ENCODE measurements at places on chromosomes 2 and 18.

- no peak for DNase-seq
Observed at GRCh38 chr2:194380011-194380410, 1277.0 kb upstream of the SLC39A10 start.

- no peak for DNase-seq
Observed at GRCh38 chr2:88011011-88011410, 5.3 kb downstream of the RNU2-63P start.

DNA sequence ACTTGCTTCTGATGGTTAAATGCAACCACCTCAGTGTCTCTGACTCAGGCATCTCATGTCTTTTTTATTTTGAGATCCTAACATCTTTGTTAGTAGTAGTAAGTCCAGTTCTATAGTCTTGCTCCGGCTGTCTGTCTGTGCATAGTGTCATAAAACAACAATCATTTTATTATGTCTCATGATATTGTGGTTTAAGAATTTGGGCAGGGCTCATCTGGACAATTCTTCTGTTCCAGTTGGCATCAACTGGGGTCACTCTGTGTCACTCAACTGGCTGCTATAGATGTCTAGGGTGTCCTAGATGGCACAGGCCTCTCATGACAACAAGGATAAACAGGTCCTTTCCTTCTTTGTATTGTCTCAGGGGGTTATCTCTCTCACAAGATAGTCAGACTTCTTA, 299.6 kb upstream of the ZNF521 start:
- DNase-seq, result no peak

GRCh38 chr18:64851726-64852125, 702.8 kb upstream of the LINC00305 start:
- no peak for DNase-seq

DNA sequence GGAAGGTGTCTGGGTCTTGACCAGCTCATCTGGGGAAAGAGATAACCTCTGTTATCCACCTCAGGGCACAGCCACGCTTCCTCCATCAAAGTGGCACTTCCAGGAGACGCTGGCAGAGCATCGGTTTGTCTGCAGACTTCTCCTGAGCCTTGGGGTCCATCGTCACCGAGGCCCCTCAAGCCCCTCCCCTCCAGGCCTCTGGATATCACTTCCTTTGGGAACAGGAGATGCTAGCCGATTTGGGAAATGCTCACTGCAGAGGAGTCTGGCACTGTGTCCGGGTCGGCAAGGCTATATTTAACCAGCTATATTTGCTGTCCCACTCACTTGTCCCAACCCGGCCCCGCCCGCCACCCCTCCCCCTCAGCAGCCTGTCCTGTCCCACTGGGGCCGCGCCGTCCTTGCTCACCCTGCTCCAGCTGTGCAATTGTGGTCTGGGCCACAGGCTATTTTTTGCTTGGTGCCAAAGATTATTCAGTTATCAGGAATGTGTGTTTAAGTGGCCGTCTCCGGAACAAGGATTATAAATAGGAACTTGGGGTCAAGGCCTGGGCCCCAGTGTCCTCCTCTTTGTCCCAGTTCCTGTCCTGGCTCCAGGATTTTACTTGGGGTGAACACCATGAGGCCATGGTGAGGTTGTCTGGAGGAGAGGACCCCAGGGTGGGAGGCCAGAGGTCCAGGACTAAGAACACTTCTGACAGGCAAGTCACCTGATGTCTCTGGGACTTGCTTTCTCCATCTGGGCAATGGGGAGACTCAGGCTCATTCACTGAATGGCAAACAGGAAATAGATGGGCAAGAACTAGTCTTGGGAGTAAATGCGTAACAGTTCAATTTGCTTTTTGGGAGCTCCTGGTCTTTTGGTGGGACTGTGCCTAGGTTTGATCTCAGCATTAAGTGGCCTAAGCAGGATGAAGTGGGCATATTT, 263.6 kb downstream of the DYSF start:
- DNase-seq, result no peak

DNA sequence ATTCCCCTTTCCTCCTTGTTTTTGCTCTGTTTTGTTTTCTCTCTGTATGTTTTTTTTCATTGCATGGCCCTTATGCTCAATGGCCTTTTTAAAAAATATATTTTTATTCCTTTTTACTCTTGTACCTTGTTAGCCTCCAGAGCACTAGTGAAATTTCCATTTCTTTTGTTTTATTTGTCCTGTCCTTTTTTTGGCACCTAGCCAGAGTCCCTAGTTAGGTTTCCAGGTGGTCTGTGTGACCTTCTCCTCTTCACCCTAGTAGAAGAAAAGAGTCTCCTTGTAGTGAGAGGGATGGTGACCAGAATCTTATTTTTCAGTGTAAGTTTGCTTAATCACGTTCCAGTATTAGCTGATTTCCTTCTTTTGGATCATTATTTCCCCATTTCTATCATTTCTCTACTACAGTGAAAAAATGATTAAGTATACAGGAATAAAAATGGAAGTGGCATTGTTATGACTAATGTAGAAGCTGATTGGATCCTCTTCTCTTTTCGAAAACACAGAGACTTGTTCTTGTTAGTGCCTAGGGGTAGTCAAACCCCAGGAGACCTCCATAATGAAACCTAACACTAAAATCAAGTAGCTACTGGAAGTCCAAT, 65.9 kb downstream of the NBEAL1 start:
- DNase-seq, result no peak

DNA sequence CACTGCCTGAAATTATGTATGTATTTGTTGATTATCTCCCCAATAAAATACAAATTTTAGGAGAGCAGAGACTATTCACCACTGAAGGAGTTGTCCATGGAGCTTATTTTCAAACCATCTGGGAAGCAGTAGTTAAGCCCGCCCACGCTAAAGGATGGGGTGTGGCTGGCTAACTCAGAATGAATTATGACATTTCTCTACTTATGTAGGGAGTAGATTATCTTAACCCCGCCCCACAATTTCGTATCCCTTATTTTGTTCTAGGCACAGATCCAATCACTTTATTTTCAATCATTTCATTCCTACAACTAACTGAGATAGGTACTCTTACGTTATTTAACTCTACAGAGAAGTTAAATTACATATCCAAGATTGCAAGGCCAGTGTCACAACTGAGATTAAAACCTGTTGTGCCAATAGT, 1.4 kb upstream of the LAPTM4A start:
- no peak for DNase-seq

DNA sequence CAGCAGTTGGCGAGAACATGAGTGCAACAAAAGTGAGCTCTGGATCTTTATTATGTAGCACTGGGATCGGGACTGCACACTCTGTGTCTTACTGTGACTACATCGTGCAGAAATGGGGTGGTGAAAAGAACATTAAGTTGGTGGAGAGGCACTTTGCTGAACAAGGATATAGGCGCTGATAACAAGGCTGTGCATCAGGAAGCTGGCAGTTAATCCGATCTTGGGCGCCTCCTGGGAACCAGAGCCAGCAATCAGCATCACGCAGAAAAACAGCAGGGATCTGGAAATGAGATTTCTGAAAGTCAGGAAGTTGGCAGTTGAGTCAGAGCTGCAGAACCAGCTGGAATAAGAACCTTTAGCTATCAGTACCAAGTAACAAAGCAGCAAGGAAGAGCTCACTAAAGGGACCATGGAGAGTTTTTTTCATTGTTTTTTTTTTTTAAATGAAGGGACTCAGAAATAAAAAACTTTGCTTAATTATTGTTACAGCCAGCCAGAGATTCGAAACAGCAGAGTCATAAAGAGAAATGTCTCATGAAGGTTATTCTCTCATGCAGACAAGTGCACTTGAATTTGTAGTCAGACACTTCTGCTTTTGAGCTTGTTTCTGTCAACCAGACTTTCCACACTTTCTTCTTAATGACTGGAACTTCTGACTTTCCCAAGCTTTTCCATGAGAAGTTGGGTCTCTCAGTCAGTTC, 22.8 kb upstream of the MYO3B start:
- DNase-seq, result peak; percentile 66

- DNase-seq, result no peak
Observed at GRCh38 chr18:44679914-44680272, 795 bp upstream of the SETBP1 start.

- peak; percentile 55 for DNase-seq
Observed at GRCh38 chr2:16525265-16525887, 140.3 kb downstream of the CYRIA start.

DNA sequence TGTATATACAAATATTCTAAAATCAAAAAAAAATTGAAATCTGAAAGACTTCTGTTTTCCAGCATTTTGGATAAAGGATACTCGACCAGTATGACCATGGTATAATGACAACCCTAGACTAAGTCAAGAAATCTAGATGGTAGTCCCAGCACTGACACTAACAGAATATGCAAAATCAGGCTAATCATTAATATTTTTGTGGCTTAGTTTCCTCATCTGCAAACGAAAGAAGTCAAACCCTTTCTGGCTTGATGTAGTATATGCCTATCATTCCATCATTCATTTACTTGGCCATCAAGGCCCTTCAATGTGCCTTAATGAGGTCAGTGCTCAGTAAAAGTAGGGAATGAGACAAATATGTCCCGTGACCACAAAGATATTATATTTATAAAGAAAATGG, 83.5 kb downstream of the NCKAP5 start:
- no peak for DNase-seq

GRCh38 chr2:171921970-171922229, 361 bp upstream of the HAT1 start:
- no peak for DNase-seq

DNA sequence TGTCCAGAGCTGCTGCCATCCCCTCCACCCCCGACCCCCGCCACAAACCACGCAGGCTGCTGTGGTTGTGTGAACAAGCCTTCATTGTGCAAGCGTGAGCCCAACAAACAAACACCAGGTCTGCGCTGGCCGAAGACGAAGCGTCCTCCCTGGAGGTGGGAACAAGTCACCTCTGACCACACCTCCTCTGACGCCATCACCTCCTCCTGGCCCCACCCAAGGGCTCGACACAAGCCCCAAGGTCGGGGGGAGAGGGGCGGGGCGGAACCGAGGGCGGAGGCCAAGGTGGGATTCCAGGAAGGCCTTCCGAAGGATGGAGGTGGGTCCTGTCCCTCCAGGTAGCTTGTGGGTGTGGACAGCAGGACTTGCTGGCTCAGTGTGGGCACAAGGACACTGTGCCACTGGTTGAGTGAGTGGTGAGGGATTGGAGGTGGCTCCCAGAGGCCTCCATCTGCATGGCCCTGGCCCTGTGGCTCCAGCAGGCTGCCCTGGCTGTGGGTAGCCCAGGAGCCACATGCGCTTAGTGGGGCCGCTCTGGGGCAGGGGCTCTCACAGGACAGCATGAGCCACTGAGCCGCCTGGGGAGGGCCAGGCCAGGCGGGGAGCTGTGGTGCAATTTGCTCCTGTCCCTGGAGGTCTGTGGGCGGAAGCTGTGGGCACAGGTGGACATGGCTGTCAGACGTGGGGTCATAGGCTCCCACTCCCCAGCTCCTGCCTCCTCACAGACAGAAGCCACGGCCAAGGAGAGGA, 7.4 kb upstream of the GPR17 start:
- no peak for DNase-seq

DNA sequence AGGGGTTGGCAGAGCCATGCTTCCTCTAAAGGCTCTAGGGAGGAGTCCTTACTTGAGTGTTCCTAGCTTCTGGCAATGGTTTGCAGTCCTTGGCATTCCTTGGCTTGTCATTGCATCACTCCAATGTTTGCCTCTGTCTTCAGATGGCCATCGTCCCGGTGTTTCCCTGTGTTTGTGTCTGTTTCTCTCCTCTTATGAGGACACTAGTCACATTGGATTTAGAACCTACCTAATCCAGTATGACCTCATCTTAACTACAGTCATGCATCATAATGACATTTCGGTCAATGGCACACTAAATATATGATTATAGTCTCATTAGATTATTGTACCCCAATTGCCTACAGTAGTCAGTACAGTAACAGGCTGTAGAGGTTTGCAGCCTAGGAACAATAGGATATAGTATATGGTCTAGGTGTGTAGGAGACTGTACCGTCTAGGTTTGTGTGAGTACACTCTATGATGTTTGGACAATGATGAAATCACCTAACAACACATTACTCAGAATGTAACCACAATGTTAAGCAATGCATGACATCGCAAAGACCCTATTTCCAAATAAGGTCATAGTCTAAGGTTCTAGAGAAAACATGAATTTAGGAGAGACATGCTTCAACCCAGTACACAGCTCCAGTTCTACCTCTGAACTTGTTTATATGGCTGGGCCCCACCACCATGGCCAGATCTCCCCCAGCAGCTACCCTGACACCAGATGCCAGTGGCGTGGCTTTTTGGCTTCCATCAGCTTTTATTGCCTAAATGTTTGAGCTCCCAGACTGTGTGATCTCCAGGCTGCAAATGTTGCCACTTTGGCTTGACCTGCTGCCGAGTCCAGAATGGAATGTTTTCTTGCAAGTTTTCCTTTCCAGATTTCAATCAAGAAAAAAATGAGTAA, 22.1 kb downstream of the SRD5A2 start:
- no peak for DNase-seq

DNA sequence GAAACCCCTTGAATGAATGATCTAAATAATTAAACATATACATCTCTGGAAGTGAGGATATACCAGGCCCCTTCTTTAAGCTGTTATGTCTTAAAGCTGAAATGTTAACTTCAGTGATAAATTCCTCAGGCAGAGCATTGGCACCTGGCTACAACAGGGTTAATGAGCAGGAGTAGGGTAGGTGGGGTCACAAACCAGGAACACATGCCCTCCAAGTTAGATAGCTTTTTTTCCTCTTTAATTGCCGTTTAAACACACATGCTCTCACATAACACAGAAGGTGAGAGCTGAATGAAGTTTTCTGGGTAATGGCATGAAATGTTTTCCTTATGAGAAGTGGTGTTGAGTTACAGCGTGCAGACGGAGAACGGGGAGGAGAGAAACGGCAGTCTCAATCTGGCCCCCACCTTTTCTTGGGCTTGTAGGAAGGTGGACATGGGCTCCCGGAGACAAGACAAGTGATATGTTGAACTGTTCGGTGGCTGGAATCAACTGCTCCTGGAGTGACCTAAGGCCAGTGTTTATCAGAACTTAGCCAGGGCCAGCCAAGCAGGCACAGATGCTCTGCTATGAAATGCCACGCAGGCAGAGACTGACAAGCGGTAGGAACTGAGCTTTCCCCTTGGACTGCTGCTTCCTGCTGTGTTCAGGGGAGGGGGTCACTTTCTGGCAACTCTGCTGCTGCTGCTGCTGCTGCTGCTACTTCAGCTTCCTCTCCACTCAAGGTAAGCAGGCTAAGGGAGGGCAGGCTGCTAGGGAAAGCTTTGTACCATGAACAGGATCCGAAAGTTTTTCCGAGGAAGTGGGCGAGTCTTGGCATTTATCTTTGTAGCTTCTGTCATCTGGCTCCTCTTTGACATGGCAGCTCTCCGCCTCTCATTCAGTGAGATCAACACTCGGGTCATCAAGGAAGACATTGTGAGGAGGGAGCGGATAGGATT, at the start of gene GALNT5:
GALNT5 (plus strand) TSS at position 394 of the 941 bp plus-strand sequence; CDS start at position 772, 378 bp downstream.
- no peak for DNase-seq

GRCh38 chr2:149427387-149427786, 97.0 kb downstream of the LYPD6 start:
- DNase-seq, result no peak
